ENCODE measurements at places on chromosomes 7 and 10.

DNA sequence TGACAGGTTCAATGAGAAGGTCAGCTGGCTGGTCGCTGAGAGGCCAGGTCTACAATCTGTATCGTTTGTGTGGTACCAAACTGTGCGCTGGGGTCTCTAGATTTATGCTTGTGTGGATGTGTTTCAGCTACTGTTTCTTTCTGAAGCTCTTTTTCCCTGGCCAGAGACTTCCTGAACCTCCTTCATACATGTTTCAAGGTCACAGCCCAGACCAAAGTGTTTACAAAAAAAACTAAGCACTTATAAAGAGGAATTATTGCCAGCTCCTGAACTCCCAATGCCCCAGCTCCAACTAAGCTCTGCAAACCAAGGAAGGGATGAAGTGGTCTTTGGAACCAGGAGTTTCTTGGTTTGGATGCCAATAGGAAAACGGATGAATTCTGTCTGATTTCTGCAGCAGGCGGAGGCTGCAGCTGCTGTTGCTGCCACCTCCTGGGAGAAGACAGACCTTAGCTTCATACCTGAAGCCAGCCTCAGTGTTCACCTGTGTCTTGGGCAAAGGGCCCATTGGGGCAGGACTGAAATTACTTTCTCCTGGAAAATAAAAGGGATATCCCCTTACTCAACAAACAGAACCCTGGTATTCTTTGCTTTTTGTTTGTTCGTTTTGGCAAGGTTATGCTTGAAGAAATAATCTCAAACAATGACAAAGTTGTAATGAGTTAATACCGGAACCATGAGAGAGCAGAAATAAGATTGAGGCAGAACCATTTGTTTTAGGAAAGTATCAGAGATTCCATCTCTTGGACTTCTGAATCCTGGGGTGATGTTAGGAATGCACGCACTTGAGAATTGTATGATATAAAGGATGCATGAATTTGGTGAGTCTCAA is 24.6 kb upstream of the MKLN1 start:
- DNase-seq: peak; percentile 12

DNA sequence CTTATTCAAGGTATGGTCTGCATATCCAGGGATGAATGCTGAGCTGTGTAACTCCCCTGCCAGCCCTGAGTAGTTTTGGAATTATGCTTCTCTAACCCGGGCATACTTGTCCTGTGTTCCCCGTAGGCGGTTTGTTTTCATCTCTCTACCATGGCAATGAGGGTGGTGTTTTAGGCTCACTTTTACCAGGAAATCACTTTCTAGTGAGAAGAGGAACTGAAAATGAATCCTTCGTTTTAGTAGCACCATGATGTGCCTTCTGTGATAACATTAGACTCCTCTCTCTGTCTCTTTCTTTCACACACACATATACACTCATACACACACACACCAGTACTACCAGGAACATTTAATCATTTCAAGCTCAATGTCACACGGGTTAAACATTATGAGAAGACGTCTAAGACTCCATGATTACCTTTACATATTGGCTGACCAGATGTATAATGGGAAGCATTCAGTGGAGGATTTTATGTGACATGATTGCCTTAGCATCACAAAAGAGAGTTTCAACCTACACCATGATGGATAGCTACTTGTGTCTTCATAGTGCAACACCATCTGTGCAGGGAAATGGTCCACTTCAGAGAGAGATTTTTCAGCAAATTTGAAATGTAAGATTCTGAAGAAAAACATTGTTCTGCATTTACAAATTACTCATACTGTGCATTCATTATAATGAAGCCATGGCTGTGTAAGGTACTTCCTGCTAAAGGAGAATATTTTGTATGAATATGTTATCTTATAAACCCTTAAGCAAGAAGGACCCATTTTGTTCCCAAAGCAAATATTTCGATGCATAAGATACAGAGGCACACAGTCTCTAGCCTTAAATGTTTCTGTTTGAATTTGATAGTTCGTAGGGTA is 31.0 kb upstream of the PFKP start:
- no peak for DNase-seq

- no peak for DNase-seq
Measured at GRCh38 chr7:100965045-100965722, 4.2 kb upstream of the MUC12 start.

DNA sequence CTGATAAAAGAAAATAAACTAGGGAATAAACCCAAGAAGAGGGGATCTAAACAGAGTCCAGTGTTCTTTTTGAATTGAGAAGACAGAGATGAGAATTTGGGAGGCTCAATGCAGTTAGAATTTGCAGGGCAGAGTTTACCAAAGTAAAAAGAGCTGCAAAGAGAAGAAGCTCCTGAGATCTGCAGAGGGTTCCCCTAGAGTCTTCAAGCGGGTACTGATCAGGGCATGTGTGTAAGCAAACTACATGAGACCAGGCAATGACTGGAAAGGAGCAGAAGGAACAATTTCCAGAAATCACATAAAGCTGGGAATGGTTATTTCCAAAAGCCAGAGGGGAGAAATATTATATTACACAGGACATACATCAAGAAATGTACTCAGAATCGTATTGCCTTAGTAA is 58.1 kb upstream of the TES start:
- no peak for DNase-seq

- no peak for DNase-seq
Measured at GRCh38 chr10:80589726-80590373, 52.1 kb downstream of the SH2D4B start.

DNA sequence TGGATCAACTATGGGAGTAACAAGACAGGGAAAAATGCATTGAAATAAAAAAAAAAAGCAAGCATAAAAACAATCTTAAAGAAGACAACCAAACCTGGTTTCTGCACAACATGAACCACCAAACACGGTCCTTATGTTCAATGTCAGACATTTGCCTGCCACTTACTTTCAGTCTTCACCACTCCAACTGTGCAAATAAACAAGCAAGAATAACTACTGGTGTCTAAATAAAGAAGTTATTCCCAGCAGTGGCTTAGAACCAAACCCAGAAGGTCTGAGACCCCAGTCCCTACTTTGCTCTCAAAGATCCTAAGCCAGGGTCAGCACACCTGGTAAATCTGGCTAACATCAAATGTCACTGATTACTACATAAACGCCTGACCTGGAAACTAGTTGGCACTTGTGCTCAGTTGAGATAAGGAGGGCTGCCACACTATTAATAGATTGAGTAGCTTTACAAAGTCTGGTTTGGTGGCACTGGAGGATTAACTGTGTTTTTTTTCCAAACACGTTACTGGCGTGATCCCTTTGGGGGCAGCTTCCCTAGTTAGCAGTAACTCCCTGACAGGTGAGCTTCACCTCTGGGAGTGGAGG is 62.7 kb upstream of the ABLIM1 start:
- no peak for DNase-seq

GRCh38 chr10:15120523-15120922 is 23.4 kb downstream of the RPP38 start:
- DNase-seq: no peak

GRCh38 chr7:106795877-106796231 is 69.2 kb upstream of the PIK3CG start:
- DNase-seq: no peak

GRCh38 chr10:130202984-130203621 is 66.9 kb downstream of the GLRX3 start:
- no peak for DNase-seq

DNA sequence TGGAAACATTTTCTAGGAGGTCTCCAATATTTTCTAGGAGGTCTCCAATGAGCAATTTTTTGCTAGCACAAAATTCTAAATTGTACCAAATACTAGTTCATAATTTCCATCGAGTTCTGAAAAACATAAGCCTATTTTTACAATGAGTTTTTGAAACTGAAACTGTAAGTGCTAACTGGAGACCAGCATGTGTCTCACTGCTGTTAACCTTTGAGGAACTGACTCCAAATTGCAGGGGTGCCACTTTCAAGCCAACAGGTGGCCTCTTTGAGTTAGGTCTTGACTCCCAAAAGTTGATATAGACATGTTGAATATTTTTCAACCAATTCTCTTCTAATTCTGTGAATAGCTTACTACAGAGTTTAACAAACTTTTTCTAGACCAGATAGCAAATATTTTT is 58.8 kb downstream of the CAV1 start:
- DNase-seq: no peak

DNA sequence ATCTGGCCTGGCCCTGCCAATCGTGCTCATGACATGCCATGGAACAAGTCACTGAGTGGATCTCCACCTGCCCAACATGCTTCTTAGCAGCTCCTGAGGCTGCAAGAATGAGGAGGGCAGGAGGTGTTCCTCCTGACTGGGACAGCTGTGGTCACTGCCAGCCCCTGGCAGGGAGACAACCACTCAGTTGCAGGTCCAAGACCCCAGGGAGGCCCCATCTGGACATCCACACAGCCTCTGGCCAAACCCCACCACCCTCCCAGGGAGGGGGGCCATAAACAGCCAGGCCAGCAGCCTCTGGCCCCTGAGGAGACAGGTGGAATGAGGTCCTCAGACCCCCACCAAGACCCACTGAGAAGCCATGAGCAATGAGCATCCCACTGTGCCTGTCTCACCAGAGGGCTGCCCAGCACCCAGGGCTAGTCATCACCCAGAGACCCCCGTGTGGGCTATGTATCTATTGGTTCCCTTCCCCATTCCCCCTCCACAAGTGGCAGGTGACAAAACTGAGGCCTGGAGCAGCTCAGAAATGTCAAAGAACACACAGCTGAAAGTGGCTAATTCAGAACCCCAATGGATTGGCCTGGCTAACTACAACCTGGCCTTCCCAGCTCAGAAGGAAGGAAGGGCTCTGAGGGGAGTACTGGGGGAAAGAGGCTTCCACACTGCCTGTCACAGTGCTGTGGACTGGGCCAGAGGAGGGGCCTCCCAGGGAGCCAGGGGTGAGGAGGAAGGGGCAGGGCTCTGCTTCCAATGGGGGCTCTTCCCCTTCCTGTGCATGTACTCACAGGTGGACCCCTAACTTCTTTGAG is 3.0 kb downstream of the GPRIN2 start:
- no peak for DNase-seq

DNA sequence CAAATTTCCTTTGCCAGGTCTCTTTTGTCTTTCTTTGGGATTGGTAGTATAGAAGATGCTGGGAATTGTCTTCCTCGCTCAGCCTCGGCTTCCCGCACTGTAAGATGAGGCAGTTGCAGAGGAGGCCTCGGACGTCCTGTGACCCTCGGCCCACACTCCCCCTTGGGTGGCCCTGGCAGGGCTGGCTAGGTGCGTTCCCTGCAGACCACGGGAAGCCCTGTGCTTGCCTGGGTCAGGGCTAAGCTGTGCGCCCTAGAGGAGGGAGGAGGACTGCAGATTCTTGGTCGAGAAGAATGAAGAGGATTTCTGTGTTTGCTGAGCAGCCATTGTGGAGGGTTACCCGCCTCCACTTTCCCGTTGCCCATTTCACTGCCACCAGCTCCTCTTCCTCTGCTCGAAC is 42.8 kb downstream of the WIPI2 start:
- no peak for DNase-seq

- DNase-seq: no peak
Measured at GRCh38 chr10:103149991-103150622, 43.0 kb downstream of the NT5C2 start.

DNA sequence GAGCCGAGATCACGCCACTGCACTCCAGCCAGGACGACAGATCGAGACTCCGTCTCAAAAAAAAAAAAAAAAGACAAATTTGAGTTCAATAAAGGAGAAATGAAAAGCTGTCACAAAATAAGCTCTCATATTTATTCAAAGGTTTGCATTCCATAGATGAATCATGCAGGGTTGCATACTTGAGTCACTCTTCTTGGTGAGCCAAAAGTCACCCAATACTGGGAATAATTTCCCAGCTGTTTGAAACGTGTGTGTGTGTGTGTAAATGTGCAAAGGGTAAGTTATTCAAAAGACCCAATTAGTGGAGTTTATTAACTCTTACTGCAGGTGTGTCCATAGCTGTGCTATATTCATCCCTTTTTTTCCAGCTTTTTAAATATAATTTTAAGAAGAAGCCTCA is 297.7 kb downstream of the CCDC3 start:
- DNase-seq: no peak

DNA sequence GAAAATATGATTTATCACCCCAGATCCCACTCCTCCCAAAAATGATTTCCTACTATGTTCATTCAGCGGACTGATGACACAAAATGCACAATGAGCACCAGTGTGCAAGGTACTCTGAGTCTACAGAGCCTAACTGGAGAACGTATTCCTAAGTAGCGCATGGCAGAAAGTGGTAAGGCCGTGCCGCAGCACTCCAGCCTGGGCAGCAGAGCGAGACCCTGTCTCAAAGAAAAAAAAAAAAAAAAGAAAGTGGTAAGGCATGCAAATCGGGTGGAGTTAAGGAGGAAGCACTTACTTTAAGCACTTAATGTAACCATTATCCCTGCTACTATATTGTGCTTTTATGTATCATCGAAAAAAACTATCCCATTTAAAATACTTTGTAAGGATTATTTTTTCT is 25.5 kb downstream of the CYP51A1 start:
- no peak for DNase-seq

DNA sequence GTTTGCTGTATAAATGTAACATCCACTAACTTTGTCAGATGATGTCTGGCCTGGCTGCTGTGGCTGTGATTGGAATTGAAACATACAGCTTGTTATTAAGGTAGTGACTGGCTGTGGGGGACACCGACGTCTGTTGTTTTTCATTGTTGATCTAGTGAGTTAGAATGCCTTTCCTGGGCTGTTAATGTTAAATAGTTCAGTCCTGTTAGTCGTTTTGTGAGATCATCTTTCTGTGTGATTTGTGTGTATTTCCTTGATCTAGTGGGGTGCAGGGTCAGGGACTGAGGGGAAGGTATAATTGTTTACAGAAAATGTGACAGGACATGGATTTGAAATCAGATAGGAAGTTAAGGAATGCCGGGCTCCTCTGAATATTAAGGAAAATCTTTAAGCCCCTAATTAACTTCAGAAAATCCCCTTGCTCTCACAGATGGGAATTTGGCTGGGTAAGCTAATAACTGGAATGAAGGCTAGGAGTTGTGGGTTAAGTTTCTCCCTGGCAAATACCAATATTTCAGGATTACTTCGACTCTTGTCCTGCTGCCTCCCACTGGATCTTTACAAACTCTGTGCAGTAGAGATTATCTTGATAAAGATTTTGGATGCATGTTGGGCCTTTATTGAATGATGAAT is 163.1 kb downstream of the AUTS2 start:
- DNase-seq: no peak

DNA sequence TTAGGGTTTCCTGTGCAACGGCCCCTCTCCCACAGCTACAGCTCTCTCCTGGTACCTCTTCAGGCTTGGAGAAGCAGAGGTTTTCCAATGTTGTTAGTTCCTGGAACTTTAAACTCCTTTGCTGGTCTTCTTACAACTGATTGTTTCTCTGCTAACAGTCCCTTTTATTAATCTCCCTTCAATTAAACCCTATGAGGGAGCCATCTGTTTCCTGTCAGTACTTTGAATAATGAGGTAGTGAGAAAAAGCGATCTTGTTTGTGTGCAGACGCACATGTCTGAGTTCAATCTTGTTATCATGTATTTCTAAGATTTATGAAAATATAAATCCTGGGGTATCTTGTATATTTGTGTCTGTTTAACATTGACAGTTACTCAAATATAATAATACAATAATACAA is 102.4 kb downstream of the MDFIC start:
- no peak for DNase-seq

- DNase-seq: no peak
Measured at GRCh38 chr10:124230635-124231167, 137.3 kb upstream of the CHST15 start.

Measured in HEK293T (cell line).